ENCODE measurements at places on chromosomes 6 and 20.

DNA sequence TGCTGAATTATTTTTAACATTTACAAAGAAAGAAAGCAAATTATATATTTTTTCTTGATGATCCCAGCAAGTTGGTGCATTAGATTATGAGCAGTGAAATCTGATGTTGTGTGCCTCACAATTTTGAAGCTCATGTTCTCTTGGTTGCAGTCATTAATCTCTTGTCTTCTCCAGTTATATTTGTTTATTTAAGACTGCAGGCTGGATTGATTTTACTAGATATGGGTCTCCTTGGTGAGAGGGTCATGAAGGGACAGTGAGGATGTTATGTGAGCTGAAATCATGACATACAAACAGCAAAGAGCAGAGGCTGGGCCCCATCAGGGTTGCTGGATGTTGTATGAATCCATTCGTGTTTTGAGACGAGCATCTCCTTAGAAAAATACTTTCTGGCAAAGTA is 64.2 kb upstream of the AKIRIN2 start:
- H3K27me3 ChIP-seq = no peaks in the 10 kb centered on the region
- H3K4me1 ChIP-seq = no peaks in the 10 kb centered on the region
- no peaks in the 10 kb centered on the region for H3K36me3 ChIP-seq
- H3K27ac ChIP-seq = no peak overlapping the region
- no peak for DNase-seq

GRCh38 chr6:148807784-148808183 is 61.0 kb downstream of the UST start:
- DNase-seq = no peak
- H3K27ac ChIP-seq = no peak overlapping the region
- no peaks in the 10 kb centered on the region for H3K4me1 ChIP-seq
- H3K36me3 ChIP-seq = no peaks in the 10 kb centered on the region

- DNase-seq = no peak
- H3K4me3 ChIP-seq = no peak overlapping the region
- no peak overlapping the region for H3K27ac ChIP-seq
These were observed 120.0 kb downstream of the TMEM242 start for GRCh38 chr6:157203312-157203744.

GRCh38 chr6:24064106-24064505 is 61.9 kb upstream of the NRSN1 start:
- no peaks in the 10 kb centered on the region for H3K4me1 ChIP-seq
- H3K27me3 ChIP-seq = no peaks in the 10 kb centered on the region
- no peak for DNase-seq
- no peak overlapping the region for H3K27ac ChIP-seq

- H3K27ac ChIP-seq = no peak overlapping the region
- no peak for DNase-seq
- H3K4me3 ChIP-seq = no peak overlapping the region
- no peaks in the 10 kb centered on the region for H3K36me3 ChIP-seq
- H3K4me1 ChIP-seq = peaks cover 15% of the 10 kb centered on the region
These were observed 195.8 kb downstream of the SYNDIG1 start for GRCh38 chr20:24665196-24665595.

- no peaks in the 10 kb centered on the region for H3K27me3 ChIP-seq
- no peaks in the 10 kb centered on the region for H3K36me3 ChIP-seq
- peaks cover 13% of the 10 kb centered on the region for H3K4me1 ChIP-seq
- no peak for DNase-seq
- no peak overlapping the region for H3K27ac ChIP-seq
These were observed 4.6 kb upstream of the LZTS3 start for GRCh38 chr20:3177746-3178485.

DNA sequence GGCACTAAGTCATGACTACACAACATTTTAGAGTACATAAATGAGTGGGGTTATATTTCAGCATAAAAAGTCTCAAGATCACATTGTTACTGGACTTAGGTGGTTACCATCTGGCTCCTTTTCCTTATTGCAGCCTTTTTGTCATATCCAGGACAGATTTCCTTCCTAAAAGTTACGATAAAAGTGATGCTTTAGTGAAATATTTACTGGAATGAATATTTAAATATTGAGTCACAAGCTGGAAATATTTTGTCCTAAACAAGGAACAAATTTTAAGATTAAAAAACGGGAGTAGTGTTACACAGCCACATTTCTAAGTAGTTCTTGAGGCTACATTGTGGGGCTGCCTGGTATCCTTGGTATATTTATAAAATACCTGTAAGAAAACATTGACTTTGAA is 52.2 kb downstream of the CDC40 start:
- H3K4me3 ChIP-seq = no peak overlapping the region
- no peak overlapping the region for H3K27ac ChIP-seq
- no peaks in the 10 kb centered on the region for H3K27me3 ChIP-seq

DNA sequence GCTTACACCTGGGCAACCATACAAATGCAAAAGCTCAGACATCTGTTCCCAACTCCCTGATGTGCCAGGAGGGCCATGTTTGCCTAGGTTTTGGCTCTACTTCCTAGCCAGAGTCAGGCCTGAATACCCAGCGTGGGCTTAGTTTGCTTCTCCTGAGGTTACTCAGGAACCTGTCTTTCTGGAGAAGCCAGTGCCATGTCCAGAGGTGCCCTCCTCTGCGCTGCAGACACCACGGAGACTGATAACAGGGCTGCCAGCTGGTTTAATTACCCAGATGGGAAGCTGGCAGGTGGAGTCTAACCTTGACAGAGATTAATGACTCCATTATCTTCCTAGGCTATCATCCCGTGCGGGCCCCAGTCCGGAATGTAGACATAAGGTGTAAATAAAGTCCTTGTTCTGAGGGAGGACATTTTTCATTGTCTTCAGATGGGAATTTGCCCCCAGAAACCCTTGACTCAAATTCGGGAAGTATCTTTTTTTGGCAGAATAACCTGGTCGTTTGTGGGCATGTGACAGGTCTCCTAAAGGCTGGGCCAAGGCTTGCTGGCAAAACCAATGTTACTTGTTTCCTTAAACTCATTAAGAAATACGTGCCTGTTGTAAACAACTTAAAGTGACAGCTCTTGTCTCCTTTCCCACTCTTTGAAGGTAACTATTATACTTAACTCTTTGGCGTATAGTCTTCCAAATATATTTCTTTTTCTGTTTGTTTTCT is 29.2 kb upstream of the ZNFX1 start:
- DNase-seq = peak; percentile 86
- H3K4me1 ChIP-seq = peaks cover 6% of the 10 kb centered on the region

Data from PC-9 (cell line).